ENCODE measurements at places on chromosomes 13 and 19.

GRCh38 chr13:48866249-48866648 lies 109.5 kb upstream of the FNDC3A start:
- DNase-seq, result no peak

GRCh38 chr13:98853771-98854221 lies 101.3 kb upstream of the SLC15A1 start:
- no peak for DNase-seq

DNA sequence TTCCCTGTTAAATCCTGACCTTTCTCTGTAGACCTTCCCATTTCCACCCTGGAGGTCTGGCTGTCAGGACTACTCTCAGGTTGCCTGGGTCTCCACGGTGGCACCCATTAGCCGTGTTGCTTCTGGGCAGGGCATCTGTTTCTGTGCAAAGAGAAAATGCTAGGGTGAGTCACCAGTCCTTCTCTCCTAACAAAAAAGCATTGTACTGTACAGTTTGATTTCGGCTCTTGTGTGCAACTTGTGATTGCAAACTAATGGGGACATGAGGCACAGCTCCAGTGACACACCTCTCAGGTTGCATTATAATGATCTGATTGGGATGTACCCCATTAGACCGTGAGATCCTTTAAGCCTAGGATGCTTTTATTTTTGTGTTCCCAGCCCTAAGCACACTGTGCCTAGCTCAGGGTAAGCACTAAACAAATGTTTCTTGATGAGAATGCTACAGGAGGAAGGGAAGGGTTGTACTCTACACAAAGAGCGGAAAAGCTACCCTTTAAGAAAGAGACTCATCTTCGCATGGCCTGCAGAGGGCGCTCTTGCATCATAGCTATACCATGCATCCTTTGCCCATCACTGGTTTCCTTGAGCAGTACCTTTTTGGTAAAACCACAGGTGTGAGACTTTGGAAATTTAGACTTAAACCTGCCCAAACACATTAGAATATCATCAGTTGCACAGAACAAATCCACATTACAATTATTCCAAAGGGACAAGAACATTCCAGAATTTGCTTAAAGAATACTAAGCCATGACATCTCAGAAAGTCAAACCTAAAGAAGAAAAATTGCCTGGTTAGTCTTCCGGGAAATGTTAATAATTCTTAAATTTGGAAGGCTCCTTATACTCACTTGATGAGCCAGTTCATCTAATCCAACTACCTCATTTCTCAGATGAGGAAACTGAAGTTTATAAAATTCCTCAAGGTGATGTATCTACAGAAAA lies 20.3 kb upstream of the TRIM13 start:
- peak; percentile 30 for DNase-seq

DNA sequence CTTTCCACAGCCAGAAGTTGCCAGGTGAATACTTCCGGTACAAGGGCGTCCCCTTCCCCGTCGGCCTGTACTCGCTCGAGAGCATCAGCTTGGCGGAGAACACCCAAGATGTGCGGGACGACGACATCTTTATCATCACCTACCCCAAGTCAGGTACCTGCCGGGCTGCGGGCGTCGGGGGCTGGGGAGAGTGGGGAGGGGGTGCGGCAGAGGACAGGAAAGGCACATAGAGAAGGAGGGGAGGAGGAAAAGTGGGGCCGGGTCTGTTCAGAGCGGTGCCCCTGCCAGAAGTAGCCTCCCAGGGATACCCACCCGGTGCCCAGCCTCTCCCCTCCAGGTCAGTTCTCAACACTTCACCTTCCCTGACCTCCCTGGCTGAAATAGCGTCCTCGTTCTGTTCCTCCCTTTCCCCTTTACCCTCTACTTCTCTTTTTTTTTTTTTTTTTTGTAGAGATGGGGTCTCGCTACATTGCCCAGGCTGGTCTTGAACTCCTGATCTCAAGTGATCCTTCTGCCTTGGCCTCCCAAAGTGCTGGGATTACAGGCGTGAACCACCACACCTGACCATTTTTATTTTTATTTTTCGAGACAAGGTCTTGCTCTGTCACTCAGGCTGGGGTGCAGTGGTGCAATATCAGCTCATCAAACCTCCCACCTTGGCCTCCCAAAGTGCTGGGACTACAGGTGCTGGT lies 24.1 kb downstream of the SULT2B1 start:
- DNase-seq, result no peak

DNA sequence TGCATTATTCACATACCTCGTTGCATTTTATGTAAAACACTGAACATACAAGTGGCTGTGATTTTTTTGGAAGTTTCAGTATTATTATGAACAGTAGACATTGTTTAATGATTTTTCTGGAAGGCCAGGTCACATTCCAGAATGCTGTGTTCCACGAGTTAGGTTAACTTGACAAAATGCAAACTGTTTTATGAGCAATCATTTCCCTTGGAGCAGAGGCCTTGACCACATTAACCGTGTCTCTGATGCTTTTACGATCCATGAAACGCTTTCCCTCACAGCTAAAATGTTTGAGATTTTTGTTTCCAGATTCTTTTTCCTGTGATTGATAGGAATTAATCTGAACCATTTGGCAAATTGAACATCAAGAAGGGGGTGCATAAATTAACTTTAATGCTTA lies 57.8 kb downstream of the MBNL2 start:
- DNase-seq, result no peak

GRCh38 chr13:50910485-50910805 lies 854 bp downstream of the RNASEH2B start:
- DNase-seq, result no peak

GRCh38 chr13:52348983-52349780 lies 56.8 kb downstream of the THSD1 start:
- DNase-seq, result no peak

DNA sequence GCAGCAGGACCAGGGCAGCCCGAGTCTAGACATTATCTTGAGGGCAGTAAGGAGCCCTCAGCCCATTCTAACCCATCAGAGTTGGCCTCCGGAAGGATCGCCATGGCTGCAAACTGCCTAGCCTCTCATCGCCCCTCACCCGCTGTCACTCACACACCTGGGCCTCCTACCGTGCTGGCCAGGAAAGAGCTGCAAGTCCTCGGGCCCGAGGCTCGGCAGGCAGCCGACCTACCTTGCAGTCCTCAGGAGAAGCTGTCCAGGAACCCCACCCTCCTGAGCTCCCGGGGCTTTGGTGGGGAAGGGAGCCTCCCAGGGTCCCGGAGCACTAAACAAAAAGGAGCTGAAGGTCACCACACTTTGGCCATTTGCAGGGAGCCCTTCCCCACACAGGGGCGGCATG lies 46.8 kb downstream of the CCNE1 start:
- no peak for DNase-seq

GRCh38 chr13:50070186-50070585 lies 54.9 kb downstream of the KCNRG start:
- DNase-seq, result no peak

DNA sequence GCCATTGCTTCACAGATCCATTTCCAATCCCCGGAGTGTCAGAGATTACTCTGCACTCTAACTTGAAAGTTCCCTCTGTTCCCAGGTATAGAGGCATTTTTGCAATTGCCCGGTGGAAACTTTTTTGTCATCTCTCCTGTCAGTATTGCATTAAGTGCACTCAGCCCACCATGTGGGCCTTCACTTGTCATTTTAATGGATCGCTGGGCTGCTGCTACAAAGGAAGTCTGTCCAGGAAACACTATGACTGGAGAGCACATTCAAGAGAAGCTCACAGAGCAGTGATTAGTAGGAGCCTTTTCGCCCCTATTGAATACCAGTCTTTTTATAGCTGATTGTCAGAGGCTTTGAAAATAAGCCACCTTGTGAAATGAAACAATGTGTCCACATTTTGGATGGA lies 180.9 kb downstream of the B3GLCT start:
- DNase-seq, result no peak

GRCh38 chr19:13929956-13930355 lies 8.3 kb downstream of the PODNL1 start:
- no peak for DNase-seq

DNA sequence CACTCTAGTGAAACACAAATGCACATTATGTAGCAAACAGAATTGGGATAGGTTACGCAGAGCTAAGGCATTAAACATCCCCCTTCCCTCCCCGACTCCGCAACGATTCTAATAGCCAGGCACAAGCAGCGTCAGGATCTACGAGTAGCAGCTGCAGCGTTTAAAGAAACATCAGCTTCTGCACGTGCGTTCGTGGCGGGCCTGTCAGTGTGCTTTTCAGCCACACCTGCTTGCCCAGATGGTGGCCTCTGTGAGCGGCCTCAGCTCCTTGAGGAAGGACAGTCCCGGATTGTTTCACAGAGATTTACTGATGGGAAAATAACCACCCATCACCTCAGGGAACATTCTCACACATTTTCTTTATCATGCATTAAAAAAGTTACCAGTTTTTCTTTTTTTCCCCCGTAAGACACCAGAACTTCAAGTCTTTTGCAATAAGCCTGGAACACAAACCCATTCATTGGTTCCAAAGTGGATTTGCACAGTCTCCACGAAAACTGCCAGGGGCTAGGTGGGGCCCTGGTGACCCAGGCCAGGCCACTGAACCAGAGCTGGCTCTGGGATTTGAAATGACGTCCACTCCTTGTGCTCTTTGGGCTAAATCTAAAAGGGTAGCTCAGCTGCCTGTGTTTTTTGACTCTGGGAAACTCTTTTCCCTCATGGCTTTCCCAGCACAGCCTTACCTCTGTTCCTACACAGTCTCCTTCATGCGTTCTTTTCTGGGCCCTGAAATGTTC lies 325.5 kb downstream of the KCNRG start:
- no peak for DNase-seq

DNA sequence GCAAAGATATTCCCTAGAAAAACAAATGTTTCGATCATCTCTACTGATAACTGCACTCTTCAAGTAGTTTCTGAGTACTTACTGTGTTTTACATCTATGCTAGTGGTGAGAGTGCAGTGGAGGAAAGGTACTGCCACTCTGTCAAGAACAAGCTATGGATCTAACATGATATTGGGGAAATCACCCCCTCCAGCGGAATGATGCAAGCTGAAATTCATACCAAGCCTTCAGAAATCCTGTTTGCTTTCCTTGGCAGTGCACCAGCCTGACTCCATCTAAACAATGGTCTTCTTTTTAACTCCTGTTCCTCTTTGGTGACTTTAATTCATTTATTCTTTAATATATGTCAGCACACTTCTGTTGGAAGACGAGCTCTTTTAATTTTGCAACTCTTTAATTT lies 238.0 kb downstream of the PCDH9 start:
- no peak for DNase-seq

DNA sequence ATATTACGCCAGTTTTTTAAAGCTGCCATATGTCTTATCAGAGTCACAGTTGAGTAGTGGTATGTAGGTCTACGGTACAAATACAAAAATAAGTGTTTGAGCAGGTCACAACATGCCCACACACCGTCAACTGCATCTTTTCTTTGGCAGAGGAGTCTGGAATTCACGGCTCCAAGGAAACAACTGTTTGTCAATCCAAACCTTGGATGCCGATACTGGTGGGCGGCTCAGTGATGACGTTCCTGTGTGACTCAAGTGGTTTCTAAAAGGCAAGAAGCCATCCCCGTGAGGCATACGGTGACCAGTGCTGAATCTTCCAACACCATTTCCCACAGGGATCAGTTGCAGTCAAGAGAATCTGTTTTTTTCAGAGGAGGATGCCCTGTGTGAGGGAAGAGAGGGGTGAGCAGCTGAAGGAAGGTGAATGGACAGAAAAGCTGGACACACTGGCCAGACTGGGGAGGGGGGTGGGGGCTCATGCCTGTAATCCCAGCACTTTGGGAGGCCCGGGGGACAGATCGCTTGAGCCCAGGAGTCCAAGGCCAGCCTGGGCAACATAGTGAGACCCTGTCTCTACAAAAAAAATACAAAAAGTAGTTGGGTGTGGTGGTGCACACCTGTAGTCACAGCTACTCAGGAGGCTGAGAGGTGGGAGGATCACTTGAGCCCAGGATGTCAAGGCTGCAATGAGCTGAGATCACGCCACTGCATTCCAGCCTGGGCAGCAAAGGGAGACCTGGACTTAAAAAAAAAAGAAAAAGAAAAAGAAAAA lies 22.8 kb upstream of the CEBPG start:
- DNase-seq, result no peak

DNA sequence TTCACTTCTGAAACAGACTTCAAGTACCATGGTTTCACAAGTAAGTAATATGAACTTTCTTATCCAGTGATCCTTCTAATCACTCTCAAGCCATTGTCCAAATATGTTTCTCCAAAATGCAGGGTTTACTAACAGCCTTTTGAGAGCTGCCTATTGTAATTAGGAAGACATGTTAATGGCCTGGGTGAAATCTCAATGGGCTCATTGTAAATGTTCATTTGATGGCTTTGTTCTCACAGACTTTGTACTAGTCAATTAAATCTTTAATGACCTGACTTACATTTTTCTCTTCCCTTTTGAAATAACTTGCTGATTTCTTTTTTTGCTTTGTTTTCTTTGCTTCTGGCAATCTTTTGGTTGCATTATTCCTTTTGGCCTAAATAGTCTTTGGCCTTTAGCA lies 444.8 kb downstream of the LIG4 start:
- DNase-seq, result no peak

- DNase-seq, result no peak
These were observed 277.2 kb downstream of the NALCN start for GRCh38 chr13:101139081-101139480.

DNA sequence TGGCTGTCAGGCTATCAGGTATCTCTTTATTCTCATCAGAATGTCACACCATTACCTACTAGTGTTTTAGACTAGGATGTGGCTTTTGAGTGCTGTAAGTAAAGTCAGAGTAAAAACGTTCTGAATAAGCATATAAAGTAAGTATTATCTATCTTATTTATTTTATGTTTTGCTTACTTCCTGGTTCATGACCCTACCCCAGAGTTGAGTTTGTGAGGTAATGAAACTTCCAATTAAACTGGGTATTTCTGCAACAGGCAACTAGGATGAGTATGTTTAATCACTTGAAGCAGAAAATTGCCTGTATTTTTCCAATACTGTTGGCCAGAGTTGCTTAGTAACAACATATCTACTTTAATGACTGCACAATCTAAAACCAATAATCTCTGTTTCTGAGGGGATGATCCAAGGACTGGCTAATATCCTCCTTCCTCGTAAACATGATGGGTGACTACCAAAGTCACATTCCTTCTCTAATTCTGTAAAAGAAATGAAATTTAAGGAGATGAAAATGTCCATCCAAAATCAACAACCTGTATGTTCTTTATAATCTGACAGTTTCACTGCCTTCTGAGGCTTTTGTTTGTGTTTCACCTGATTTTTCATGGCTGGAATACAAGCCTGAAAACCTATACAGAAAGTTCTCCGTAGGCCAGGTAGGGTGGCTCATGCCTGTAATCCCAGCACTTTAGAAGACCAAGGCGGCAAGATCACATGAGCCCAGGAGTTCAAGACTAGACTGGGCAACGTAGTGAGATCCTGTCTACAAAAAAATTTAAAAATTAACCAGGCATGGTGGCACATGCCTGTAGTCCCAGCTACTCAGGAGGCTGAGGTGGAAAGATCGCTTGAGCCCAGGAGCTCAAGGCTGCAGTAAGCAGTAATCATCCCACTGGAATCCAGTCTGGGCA lies 83.1 kb downstream of the ABCC4 start:
- no peak for DNase-seq

DNA sequence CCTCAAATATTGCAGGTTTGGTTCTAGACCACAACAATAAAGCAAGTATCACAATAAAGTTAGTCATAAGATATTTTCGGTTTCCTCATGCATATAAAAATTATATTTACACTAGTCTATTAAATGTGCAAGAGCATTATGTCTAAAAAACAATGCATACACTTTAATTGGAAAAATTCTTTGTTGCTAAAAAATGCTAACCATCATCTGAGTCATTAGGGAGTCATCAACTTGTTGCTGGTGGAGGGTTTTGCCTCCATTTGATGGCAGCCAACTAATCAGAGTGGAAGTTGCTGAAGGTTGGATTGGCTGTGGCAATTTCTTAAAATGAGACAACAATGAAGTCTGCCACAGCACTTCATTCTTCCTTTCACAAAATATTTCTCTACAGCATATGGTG lies 422.3 kb upstream of the GPC6 start:
- no peak for DNase-seq

All from stimulated activated CD8-positive, alpha-beta memory T cell treated with anti-CD3 and anti-CD28 coated beads, Interleukin-12 subunit alpha, Interleukin-12 subunit beta, amount 100 ng/mL, for 4 hours (primary cell).